Stimulated activated CD8-positive, alpha-beta memory T cell treated with anti-CD3 and anti-CD28 coated beads, Interleukin-15, amount 100 ng/mL, for 48 hours (primary cell): ENCODE measurements at places on chromosomes 3 and 15.

GRCh38 chr3:38580450-38581382, 68.8 kb downstream of the SCN5A start:
- DNase-seq, result no peak

DNA sequence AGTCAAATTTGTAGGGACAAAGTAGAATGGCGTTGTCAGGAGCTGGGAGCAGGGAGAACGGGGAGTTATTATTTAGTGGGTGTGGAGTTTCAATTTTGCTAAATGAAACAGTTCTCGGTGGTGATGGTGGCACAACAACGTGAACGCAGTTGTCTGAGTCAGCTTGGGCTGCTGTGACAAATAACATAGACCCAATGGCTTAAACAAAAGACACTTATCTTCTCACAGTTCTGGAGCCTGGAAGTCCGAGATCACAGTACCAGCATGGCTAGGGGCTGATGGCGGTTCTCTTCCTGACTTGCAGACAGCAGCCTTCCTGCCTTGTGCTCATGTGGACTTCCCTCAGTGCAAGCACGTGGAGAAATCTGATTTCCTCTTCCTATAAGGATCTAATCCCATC, 90.2 kb downstream of the CHSY1 start:
- DNase-seq, result no peak

- DNase-seq, result no peak
Measured at GRCh38 chr3:194806991-194807630, 121.4 kb downstream of the FAM43A start.

- peak; percentile 3 for DNase-seq
Measured at GRCh38 chr3:35296533-35296932, 342.8 kb upstream of the ARPP21 start.

- DNase-seq, result no peak
Measured at GRCh38 chr3:165185707-165186327, 10.4 kb downstream of the SLITRK3 start.

DNA sequence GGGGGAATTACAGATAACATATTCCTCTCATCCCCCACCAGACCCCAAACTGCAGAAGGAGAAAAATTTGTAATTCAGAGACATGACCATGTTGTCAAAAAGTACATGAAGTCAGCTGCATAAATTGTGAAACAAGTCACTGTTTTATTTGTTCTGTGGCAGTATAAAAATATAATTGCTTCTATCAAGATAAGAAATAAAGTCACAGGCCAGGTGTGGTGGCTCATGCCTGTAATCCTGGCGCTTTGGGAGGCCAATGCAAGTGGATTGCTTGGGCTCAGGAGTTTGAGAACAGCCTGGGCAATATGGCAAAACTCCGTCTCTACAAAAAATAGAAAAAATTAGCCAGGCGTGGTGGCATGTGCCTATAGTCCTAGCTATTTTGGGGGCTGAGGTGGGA, 87.7 kb upstream of the DPH6 start:
- no peak for DNase-seq

DNA sequence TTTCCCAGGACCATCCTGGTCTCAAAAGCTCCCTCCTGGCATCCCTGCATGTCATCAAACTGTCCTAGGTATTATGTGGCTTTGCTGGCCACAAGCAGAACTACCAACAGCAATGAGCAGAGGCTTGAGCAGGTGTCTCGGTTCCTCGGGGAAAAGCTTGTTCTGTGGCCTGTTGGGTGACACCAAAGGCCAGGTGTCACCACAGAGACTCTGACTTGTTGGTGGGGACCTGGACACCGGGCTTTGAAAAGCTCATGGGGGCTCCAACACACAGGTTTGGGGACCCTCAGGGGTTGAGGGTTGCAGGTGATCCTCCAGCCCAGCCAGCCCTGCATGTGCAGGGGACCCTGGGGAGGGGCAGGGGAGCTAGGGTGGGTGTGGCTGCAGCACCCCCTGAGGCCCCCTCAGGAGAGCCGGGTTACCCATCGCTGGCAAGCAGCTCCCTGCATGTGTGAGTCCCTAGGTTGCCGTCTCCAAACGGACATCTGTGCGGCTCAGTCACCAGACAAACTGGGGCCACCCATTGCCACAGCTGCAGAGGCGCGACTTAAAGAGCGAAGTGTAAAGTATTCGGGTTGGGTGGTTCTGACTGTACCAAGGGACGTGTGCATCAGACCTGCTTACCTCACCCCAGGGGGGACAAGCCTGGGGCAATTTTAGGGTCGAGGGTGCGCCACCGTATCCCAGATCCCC, 140.1 kb downstream of the CHSY1 start:
- no peak for DNase-seq

DNA sequence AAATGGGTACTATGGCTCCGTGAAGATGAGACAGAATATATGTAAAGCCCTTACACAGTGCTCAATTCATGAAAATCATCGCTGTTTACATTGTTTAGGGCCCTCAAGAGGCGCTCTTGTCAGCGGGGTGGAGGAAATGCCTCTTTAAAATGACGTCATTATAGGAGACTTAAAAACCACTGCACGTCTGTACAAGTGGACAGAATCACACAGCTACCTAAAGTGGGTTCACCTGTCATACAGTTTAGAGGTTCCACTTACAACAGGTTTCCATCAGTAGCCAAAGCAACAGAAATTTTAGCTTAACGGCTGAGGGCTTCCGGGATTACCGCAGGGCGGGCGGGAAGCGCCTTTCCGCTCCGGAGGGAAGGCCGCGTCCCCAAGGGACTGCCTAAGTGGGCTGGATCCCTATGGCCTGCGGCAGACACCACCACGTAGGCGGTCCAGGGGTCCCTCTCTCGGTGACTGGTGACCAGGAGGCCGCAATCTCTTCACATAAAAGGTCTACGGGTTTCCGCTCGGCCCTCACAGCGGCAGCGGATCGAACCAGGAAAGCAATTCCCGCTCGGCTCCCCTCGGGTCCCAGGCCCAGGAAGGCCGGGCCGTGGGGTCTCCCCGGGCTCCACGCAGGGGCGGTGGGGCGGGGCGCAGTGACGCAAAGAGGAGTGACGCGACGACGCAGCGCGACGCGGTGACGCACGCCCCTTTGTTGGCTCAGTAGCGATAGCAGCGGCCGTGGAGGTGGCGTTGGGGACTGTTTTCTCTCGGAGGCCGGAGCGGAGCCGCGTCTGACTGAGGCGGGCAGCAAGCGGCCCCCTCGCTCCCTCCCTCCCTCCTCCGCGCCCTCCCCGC, at the start of gene ARIH1:
TSS of gene ARIH1 (plus strand) at position 717 of the 852 bp plus-strand sequence. CDS start 310 bp downstream, outside the sequence.
- DNase-seq, result peak; percentile 90

GRCh38 chr3:157789162-157789561, 285.9 kb upstream of the VEPH1 start:
- DNase-seq, result no peak

GRCh38 chr3:157526036-157526435, 22.8 kb upstream of the VEPH1 start:
- no peak for DNase-seq

GRCh38 chr3:127848131-127849129, 26.1 kb upstream of the MGLL start:
- no peak for DNase-seq

DNA sequence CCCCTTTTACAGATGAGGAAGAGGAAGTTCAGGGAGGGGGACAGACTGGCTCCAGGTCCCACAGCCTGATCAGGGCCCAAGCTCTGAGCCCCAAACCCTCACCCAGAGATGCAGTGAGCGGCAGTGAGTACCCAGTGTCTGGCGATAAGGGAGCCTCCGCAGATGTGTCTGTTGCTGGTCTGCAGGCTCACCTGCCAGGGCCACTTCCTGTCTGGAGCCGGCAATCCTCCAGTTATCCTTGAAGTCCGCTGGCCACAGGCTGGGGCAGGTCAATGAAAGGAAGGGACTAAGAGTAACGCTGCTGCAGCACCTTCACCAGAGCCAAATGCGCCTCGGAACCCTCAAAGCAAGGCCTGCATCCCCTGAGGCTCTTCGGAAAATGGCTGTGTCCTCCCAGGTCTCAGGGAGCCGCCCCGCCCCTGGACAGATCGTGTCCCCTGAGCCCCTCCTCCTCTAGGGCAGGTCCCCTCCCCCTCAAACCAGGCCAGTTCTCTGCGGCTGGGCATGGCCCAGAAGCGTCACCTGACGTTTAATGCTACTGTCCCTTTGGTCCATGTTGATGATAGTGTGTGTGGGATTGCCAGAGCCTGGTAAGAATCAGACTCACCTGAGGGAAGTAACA, 51.5 kb downstream of the MYL3 start:
- DNase-seq, result no peak

DNA sequence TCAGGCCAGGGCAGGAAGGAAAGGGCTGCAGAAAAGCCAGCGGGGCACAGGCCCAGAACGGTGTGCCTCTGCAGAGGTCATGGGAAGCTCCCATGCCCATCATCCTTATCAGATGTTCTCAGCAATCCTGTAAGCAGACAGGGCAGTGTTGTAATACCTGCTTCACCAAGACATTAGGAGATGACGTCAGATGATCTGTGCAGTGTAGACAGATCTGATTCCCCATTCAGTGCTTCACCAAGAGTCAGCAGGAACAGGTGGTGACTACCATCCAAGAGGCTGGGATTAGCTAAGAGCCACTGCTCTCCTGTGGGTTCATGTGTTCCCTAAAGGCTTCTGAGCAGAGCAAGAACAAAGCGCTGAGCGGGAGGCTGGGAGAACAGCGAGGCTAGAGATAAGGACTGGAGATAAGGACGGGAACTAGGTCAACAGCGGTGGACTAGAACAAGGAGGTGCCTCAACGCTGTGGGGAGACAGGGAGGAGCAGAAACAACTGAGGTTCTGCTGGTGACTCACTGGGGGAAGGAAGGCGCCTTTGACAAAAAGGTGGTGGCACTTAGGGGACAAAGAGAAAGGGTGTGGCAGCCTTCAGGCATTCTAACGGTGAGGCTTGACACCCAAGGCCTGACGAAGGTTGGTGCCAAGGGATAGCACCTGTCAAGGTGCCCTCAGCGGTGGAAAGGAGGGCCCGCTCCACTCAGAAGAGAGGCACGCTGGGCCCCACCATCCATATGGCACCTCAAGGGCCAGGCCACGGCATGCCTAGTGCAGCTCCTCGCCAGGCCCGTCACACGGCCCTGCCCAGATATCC, 28.4 kb downstream of the CCDC12 start:
- DNase-seq, result peak; percentile 43

- no peak for DNase-seq
Measured at GRCh38 chr3:146160964-146161662, at the start of gene PLOD2. PLOD2 (minus strand) TSS chr3:146161184; CDS start chr3:146160989, 195 bp downstream.

DNA sequence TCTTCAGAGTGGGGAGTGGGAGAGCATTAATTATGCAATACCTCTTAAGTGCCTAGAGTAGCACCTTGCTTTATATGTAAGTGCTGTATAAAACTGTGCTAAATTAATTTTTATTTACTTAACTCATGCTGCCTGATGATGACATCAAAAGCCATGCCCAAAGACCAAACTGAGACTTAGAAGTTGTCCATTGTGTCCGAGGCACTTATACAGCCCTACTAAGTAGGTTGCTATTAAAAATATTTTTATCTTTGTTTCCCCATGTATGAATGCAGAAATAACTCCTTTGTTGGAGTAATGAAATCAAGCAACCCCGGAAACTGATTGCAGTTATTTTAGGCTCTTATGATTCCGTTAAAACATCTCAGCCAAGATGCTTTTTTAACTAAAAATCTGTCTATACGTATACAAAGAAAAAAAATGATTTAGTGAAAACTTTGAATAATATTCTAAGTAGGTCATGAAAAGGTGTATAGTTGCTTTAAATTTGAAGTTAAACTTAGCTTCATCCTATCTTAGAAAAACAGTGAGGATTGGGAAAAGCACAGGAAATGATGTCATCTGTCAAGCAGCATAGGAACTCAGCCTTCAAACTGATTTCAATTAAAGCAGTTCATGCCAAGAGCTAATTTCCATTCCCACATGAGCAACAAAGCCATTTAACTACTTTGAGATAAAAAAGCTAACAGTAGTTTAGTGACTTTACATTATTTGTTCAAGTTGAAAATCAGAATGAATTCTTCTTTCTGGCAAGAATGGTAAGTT, 43.0 kb downstream of the FBN1 start:
- no peak for DNase-seq

DNA sequence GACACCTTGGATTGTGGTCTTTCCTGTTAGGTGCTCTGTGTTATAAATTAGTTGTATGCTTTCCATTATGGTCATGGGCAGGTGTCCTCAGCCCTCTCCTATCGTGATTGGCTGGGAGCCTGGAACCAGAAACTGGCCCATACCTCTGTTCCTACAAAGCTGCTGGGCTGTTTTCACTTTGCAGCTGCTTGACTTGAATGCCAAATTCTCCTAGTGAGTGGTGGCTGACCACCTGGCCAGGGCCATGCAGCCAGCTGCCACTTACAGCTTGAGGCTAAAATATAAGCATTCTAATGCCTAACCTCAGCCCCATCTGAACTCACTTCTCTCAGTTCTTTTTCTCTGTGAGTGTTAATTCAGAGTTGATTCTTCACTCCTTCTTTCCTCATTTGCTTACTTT, 239.3 kb upstream of the GBE1 start:
- no peak for DNase-seq

DNA sequence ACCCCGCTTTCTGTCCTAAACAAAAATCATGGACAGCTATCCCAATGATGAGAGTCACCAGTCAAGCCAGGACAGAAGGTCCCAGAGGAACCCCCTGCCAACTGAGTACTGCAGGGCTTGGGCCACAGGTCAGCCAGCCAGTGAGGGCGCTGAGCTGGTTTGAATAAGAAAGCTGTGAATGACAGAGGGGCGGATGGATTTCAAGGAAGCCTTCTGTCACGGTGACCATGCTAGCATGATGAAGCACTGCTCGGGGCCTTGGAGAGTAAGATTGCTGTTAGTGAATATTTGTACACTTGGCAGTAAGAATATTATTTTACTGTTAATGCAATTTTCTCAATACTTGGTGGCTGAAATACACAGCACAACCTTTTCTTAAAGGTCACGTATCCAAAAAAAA, 734.0 kb upstream of the NR2F2 start:
- no peak for DNase-seq

GRCh38 chr3:99529265-99529664, 109.1 kb upstream of the COL8A1 start:
- DNase-seq, result no peak

DNA sequence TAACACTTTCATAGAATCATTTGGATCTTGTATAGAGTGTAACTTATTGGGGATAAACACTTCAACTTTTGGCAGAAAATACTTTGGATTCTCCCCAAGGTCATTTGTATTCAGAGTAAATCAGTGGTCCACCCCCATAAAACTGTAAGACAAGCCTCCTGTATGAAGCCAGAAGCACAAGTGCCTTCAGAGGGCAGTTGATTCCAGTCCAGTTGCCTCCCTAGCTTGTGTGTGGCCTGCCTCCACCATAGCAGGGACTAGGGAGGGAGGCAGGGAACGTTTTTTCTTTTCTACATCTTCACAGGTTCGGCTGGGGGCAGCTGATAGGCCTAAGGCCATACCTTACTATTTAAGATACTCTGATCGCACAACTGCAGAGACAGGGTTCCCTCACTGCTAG, 11.6 kb downstream of the GORASP1 start:
- DNase-seq, result no peak

DNA sequence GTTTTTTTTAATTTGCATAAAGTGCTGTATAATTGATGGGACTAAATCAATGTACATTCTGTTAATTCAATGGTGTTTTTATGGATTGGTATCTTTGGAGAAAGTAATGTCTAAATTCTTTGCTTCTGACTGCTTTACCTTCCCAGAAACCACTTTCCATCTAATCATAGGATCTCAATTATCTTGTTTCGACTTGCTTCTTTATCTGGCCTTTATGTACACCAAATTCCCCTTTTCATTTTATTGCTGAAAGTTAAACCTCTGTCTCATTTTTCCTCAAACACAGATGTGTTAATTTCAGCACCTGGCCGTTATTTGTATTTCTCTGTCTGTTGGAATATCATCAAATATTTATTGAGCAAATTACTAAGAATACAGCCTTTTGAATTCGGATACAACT, 287.3 kb upstream of the GBE1 start:
- no peak for DNase-seq
